Large intestine (tissue), 12 donors: ENCODE measurements at places on chromosomes 3 and 15.

DNA sequence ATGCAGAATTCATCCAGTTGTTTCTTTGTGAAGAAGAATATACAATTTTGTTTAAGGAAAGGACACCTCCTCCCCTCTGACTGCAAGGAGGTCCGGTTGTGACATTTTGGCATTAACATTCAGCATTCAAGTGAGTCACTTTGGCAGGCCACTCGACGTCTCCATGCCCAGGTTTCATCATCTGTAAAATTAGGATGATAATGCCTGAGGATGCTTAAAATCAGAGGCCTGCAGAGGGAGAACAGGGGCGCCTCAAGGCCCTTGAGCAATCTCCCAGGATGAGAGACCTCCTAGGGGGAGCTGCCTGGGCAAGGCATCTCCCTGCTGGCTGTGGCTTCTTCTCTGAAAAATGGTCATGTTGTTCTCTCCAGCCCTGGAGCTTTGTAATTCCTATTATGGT, 236.0 kb downstream of the CACNA2D3 start:
- no peak overlapping the region for H3K27ac ChIP-seq
- DNase-seq = no peak
- no peak overlapping the region for H3K4me3 ChIP-seq
- no peaks in the 10 kb centered on the region for H3K27me3 ChIP-seq

GRCh38 chr3:158352551-158352950, 218.4 kb upstream of the MLF1 start:
- no peaks in the 10 kb centered on the region for H3K4me1 ChIP-seq
- no peak overlapping the region for H3K4me3 ChIP-seq
- no peaks in the 10 kb centered on the region for H3K27me3 ChIP-seq
- no peak for DNase-seq
- H3K36me3 ChIP-seq = no peaks in the 10 kb centered on the region

DNA sequence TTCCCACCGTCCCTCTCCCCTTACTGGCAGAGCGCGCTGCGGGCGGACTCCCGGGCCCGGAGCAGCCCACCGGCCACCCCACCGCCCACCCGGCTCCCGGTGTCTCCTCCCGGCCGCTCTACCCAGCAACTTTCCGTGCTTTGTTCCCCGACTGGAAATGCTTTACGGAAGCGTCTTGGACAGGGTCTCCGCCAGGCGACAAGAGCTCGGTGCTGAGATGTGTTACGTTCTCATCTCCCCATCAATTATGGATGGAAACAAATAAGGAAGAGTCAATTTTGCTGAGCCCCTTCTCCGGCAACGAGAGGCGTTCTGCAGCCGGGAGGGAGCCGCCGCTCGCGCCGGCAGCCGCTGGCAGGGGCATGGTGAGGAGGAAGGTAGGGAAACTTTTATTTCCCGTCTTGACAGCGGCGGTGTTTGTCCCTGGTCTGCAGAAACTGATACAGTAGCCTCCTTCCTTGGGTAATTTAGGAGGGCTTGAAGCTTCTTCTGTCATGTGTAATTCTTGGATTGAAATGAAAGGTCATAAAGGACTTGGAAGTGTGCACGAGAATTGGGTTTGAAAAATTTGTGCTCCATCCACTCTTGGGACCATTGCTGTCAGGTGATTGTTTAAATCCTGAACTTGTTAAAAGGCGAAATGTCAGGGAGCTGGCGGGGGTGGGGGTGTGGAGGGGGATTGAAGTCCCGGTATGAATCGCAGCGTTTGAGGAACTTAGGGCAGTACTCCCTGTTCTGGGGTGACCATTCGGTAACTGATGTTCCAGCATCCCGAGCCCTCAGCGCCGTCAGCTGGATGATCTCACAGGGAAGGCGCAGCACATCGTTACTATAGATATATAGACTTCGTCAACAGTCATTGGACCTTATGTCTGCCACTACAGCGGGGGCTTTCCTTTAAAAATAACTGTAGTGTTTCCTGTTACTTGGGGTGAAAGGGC, 1.5 kb downstream of the SEMA6D start:
- H3K36me3 ChIP-seq = peaks cover 8% of the 10 kb centered on the region
- peaks cover 3% of the 10 kb centered on the region for H3K4me1 ChIP-seq
- DNase-seq = no peak

GRCh38 chr3:116148881-116149851, 296.1 kb downstream of the LSAMP start:
- no peak overlapping the region for H3K27ac ChIP-seq
- no peaks in the 10 kb centered on the region for H3K4me1 ChIP-seq
- no peak overlapping the region for H3K4me3 ChIP-seq
- no peaks in the 10 kb centered on the region for H3K36me3 ChIP-seq

DNA sequence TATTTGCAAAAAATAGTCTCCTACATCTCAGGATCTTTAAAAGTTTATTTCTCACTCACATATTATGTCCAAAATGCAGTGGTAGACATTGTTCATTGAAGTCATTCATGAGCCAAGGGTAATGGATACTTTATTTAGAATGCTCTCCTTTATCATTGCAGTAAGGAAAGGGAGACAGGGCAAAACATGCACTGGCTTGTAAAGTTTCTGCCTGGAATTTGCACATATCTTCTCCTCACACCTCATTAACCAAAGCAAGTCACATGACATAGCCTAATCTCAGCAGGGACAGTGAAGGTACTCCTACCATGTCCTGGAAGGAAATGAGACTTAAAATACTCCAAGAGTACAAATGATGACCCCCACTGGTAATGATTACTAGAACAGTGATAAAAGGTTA, 333.7 kb upstream of the EPHA3 start:
- H3K27ac ChIP-seq = no peak overlapping the region
- no peaks in the 10 kb centered on the region for H3K36me3 ChIP-seq
- DNase-seq = no peak
- no peak overlapping the region for H3K4me3 ChIP-seq

DNA sequence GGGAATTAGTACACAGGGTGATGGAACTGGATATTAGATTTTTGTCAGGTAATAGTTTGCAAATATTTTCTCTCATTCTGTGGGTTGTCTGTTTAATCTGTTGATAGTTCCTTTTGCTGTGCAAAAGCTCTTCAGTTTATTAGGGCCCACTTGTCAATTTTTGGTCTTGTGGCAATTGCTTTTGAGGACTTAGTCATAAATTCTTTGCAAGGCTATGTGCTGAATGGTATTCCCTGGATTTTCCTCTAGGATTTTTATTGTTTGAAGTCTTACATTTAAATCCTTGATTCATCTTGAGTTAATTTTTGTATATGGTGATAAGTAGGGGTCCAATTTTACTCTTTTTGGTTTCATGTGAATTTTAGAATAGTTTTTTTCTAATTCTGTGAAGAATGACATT, 111.3 kb downstream of the ARRDC4 start:
- no peak for DNase-seq
- no peaks in the 10 kb centered on the region for H3K36me3 ChIP-seq
- H3K27ac ChIP-seq = no peak overlapping the region
- H3K4me3 ChIP-seq = no peak overlapping the region
- no peaks in the 10 kb centered on the region for H3K4me1 ChIP-seq
- H3K27me3 ChIP-seq = no peaks in the 10 kb centered on the region
